T-helper 17 cell (primary cell): ENCODE measurements at places on chromosomes 1 and 21.

GRCh38 chr1:206812471-206812870, 40.2 kb upstream of the IL10 start:
- peaks cover 2% of the 10 kb centered on the region for H3K36me3 ChIP-seq
- no peak overlapping the region for H3K4me3 ChIP-seq
- H3K27me3 ChIP-seq, result no peaks in the 10 kb centered on the region

- H3K4me1 ChIP-seq, result no peaks in the 10 kb centered on the region
- no peak for DNase-seq
- H3K27me3 ChIP-seq, result peaks cover 90% of the 10 kb centered on the region
- H3K36me3 ChIP-seq, result no peaks in the 10 kb centered on the region
- no peak overlapping the region for H3K4me3 ChIP-seq
- H3K27ac ChIP-seq, result no peak overlapping the region
Measured at GRCh38 chr1:36715797-36716196, 233.1 kb upstream of the CSF3R start.

- H3K27ac ChIP-seq, result peak overlapping the region; percentile 3
- DNase-seq, result no peak
- H3K27me3 ChIP-seq, result no peaks in the 10 kb centered on the region
Measured at GRCh38 chr1:153768316-153769181, 6.7 kb upstream of the SLC27A3 start.

GRCh38 chr1:19661721-19662228, 2.9 kb upstream of the HTR6 start:
- H3K4me3 ChIP-seq, result no peak overlapping the region
- peaks cover 23% of the 10 kb centered on the region for H3K27me3 ChIP-seq
- peaks cover under 1% of the 10 kb centered on the region for H3K36me3 ChIP-seq

DNA sequence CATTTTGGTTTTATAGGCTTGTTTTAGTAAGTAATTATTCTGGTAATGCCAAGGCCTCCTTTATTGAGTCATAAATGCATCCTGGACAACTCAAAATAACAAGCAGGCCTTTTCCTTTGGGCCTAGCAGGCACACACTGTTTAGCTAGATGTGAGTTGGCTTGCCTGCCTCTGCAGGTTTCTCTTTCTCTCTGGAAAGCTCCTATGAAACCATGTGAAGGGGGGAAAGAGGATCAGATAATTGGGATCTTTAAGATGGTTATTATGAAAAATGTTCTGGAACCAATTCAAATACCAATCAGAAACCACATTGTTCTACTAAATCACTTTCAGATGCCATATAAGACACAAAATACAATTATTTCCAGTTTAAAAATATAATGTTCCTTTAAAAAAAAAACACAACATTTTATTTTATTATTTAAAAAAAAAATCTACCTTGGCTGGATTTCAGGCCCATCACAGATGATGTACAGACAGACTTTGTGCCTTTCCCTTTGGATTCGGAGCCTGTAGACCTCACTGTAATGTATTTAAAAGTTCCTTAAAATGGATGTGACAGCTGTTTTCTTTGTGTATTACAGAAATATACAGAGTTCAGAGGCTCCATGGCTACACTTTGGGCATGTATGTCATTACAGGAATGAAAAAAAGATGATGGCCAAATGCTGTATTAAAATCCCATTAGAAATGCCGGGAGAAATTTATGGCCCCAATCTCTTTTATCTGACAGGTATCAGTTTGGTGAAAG, 80.2 kb downstream of the NTMT2 start:
- peaks cover 14% of the 10 kb centered on the region for H3K27me3 ChIP-seq
- H3K4me1 ChIP-seq, result no peaks in the 10 kb centered on the region
- H3K27ac ChIP-seq, result no peak overlapping the region
- no peaks in the 10 kb centered on the region for H3K36me3 ChIP-seq

- no peak for DNase-seq
- H3K4me1 ChIP-seq, result peaks cover 6% of the 10 kb centered on the region
- no peaks in the 10 kb centered on the region for H3K36me3 ChIP-seq
Measured at GRCh38 chr1:202694314-202694713, 15.9 kb downstream of the SYT2 start.

DNA sequence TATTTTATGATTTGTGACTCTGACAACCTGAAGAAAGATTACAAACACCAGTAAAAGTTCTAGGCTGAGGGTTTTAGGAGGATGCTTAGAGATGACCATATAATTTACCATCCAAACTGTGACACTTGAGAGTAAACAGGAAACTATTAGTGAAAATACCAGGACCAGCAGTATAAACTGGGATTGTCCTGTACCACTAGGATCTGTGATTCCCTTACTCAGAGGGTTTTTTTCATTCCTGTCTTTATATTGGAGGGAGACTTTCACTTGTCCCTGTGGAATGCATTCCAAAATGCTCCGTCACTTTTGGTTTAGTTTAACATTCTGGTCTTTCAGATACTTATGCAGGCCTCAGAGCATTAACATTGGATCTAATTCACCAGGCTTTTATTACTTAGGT, 482.9 kb downstream of the PTBP2 start:
- H3K27ac ChIP-seq, result no peak overlapping the region
- no peaks in the 10 kb centered on the region for H3K36me3 ChIP-seq
- H3K4me1 ChIP-seq, result peaks cover 4% of the 10 kb centered on the region
- DNase-seq, result no peak

- H3K27ac ChIP-seq, result peak overlapping the region; percentile 97
- H3K4me1 ChIP-seq, result peaks cover 41% of the 10 kb centered on the region
- peak overlapping the region; percentile 66 for H3K4me3 ChIP-seq
- no peaks in the 10 kb centered on the region for H3K27me3 ChIP-seq
- DNase-seq, result no peak
Measured at GRCh38 chr1:205772607-205773032, 2.7 kb downstream of the RAB29 start.

- H3K4me1 ChIP-seq, result peaks cover 34% of the 10 kb centered on the region
- peaks cover 2% of the 10 kb centered on the region for H3K36me3 ChIP-seq
- DNase-seq, result no peak
- no peak overlapping the region for H3K4me3 ChIP-seq
- no peak overlapping the region for H3K27ac ChIP-seq
Measured at GRCh38 chr1:23149114-23149513, 19.5 kb downstream of the LUZP1 start.

GRCh38 chr1:4033713-4034112, 133.6 kb upstream of the C1orf174 start:
- H3K4me3 ChIP-seq, result no peak overlapping the region
- H3K4me1 ChIP-seq, result no peaks in the 10 kb centered on the region
- no peak for DNase-seq
- H3K27ac ChIP-seq, result no peak overlapping the region

- no peaks in the 10 kb centered on the region for H3K27me3 ChIP-seq
- H3K36me3 ChIP-seq, result no peaks in the 10 kb centered on the region
- H3K4me1 ChIP-seq, result peaks cover 10% of the 10 kb centered on the region
- H3K4me3 ChIP-seq, result peak overlapping the region; percentile 81
- DNase-seq, result peak; percentile 87
Measured at GRCh38 chr1:24847995-24848881, 81.8 kb downstream of the RUNX3 start.

DNA sequence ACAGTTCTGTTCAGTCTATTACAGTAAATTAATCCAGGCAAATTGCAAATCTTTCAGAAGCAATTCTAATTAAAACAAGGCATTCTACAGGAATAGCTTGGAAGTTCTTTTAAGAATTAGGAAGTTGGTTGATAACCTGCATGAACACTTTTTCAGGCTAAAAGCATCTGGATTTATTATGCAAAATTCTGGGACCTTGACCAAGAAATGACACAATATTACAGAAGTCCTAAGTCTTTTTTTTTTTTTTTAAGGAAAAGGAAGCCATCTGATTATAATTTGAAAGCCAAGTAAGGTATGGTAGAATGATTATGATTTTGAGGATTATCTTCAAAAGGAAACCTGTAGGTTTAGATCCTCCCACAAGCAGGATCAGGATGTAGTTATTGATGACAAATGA, 74.7 kb upstream of the KCNK2 start:
- no peaks in the 10 kb centered on the region for H3K27me3 ChIP-seq
- no peaks in the 10 kb centered on the region for H3K36me3 ChIP-seq
- H3K4me3 ChIP-seq, result no peak overlapping the region
- H3K4me1 ChIP-seq, result no peaks in the 10 kb centered on the region
- H3K27ac ChIP-seq, result no peak overlapping the region

GRCh38 chr1:85818371-85818770, 110.1 kb upstream of the ZNHIT6 start:
- H3K4me3 ChIP-seq, result no peak overlapping the region
- H3K27ac ChIP-seq, result no peak overlapping the region
- no peaks in the 10 kb centered on the region for H3K36me3 ChIP-seq
- H3K4me1 ChIP-seq, result no peaks in the 10 kb centered on the region
- no peak for DNase-seq

DNA sequence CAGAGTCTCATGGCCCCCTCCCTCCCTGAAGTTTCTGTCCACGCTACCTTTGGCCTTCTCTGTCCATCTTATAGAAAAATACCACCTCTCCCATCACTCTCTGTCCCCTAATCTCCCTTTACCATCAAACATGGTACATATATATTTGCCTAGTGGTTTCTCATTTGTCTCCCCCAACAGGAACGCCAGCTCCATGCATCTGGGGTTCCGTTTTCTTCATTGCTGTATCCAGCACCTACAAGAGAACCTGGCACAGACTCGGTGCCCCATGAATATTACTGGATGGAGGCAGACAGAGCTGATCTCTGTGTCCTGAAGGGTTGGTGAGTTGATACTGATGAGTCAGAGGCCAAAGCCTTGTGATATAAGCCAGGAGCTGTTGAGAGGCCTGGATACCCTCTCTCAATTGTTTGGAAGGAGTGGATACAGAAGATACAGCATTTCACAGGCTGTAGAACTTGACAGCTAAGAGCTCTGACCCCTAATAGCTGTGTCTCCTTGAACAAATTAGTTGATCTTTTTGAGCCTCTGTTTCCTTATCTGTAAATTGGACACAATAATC, 21.9 kb downstream of the HEYL start:
- DNase-seq, result no peak
- H3K27me3 ChIP-seq, result peaks cover 12% of the 10 kb centered on the region
- no peaks in the 10 kb centered on the region for H3K4me1 ChIP-seq
- H3K36me3 ChIP-seq, result no peaks in the 10 kb centered on the region
- peak overlapping the region; percentile 4 for H3K27ac ChIP-seq

GRCh38 chr1:21042929-21043605, 133.6 kb downstream of the EIF4G3 start:
- no peak for DNase-seq
- H3K4me3 ChIP-seq, result no peak overlapping the region
- H3K27ac ChIP-seq, result peak overlapping the region; percentile 32
- peaks cover 8% of the 10 kb centered on the region for H3K4me1 ChIP-seq
- no peaks in the 10 kb centered on the region for H3K27me3 ChIP-seq
- no peaks in the 10 kb centered on the region for H3K36me3 ChIP-seq

DNA sequence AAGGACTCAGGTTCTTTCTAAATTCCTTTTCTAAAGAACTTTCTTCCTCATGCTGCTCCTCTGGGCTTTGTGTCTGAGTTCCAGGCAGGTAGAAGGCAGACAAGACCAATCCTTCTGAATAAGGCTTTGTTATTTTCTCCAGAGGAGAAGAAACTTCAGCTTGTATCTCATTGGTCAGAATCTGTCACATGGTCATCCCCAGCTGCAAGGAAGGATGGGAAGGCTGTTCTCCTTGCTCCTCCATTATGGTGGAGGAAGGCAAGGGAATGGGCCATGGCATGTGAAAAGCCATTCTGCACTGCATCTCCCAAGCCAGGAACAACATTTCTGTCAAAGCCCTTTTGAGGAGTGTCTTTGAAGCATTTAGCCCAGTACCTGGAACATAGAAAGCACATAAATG, 50.6 kb upstream of the NTPCR start:
- H3K27me3 ChIP-seq, result peaks cover 7% of the 10 kb centered on the region
- no peaks in the 10 kb centered on the region for H3K36me3 ChIP-seq
- H3K4me3 ChIP-seq, result no peak overlapping the region
- H3K4me1 ChIP-seq, result peaks cover 9% of the 10 kb centered on the region
- H3K27ac ChIP-seq, result no peak overlapping the region

DNA sequence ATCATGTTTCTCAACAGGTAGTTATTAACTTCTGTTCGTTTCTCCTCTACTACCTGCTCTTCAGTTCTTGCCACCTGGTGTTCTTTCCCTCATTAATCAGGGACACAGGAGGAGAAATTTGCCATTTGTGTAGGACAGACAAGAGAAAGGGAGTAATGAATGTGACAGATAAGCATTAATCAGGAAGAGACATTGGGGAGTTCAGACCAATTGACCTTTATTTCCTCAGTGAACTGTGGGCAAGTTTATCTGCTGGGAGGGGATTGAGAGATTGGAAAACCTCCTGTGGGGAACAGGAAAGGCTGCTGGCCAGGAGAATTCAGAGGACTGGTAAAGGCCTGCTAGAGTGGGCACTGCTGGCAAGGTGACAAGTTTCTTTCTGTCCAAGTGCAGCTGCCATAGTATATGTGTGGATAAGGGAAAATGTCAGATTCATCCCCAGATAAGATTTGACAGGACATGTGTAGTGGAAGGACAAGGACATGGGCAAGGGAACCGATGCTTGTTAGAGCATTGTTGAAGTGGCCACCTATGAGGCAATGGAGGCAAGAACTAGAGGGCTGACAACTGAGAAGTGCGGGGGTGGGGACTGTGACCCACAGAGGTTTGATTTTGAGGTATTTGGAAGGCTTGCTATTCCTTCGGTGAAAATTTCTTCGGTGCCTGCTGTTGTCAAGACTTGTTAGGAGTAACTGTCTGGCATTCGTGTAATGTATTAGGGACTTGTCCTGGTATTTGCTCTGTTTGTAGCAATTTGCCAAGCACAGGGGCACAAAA, 12.6 kb downstream of the SZT2 start:
- H3K27ac ChIP-seq, result peak overlapping the region; percentile 75
- DNase-seq, result no peak
- H3K36me3 ChIP-seq, result peaks cover 19% of the 10 kb centered on the region
- no peaks in the 10 kb centered on the region for H3K27me3 ChIP-seq

- no peaks in the 10 kb centered on the region for H3K36me3 ChIP-seq
- DNase-seq, result no peak
- H3K27me3 ChIP-seq, result no peaks in the 10 kb centered on the region
- H3K4me3 ChIP-seq, result no peak overlapping the region
- peaks cover 2% of the 10 kb centered on the region for H3K4me1 ChIP-seq
Measured at GRCh38 chr1:201711811-201712210, 117.1 kb upstream of the IPO9 start.

DNA sequence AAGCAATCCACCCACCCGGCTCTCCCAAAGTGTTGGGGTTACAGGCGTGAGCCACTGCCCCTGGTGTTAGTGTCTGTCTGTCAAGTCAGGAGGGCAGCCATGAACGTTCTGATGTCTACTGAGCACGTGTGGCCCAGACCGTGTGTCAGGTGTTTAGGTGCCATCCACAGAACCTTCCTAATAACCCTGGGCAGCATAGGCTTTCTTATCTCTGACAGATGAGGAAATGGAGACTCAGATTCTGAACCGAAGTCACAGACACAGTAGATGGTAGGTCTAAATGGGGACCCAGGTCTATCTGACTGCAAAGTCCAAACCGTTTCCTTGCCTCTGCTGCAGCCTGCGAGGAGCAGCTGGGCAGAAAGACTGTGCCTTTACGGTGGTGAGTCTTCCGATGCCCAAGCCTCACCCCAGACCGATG, 622 bp upstream of the IL6R start:
- peak overlapping the region; percentile 98 for H3K4me3 ChIP-seq
- DNase-seq, result no peak
- H3K36me3 ChIP-seq, result peaks cover 2% of the 10 kb centered on the region
- H3K27ac ChIP-seq, result peak overlapping the region; percentile 98

GRCh38 chr1:178706432-178706831, 18.6 kb upstream of the RALGPS2 start:
- peaks cover 2% of the 10 kb centered on the region for H3K4me1 ChIP-seq
- peaks cover 4% of the 10 kb centered on the region for H3K36me3 ChIP-seq
- H3K27me3 ChIP-seq, result peaks cover 61% of the 10 kb centered on the region
- H3K27ac ChIP-seq, result no peak overlapping the region
